ENCODE measurements at places on chromosomes 12 and 14. TPM values are rescaled to one million over a fixed set of nuclear protein-coding genes. Genes with fewer than 3 reads are reported as not detected.

DNA sequence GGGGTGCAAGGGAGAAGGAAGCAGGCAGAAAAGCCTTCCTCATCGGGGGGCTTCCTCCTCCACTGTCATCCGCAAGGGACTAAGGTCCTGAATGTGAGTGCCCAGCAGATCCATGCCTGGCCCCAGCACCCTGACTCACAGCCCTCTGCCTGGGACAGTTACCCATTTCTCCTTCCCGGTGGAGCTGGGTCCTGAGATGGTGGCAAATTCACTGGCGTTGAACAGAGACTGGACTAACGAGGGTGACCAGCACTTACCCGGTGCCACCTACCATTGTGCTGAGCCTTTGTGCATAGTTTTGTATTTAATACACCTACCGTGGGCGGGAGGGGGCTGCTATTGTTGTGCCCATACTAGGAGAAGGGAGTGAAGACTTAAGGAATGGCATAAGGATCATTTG, 30.9 kb upstream of the PLEKHG6 start:
- no peaks in the 10 kb centered on the region for H3K36me3 ChIP-seq
- H3K27me3 ChIP-seq = peaks cover 34% of the 10 kb centered on the region
- no peak for DNase-seq
- H3K4me3 ChIP-seq = no peak overlapping the region

- H3K27me3 ChIP-seq = no peaks in the 10 kb centered on the region
- peaks cover 29% of the 10 kb centered on the region for H3K4me1 ChIP-seq
- H3K27ac ChIP-seq = no peak overlapping the region
- H3K4me3 ChIP-seq = no peak overlapping the region
- H3K36me3 ChIP-seq = peaks cover 8% of the 10 kb centered on the region
- DNase-seq = no peak
These were observed 325 bp downstream of the C12orf60 start for GRCh38 chr12:14803830-14804160.

Gene CRACR2A
- total RNA-seq = 35.3 TPM

Gene ACSM4
- total RNA-seq = not detected

GRCh38 chr14:102171173-102172020, 31.7 kb downstream of the WDR20 start:
- no peak overlapping the region for H3K27ac ChIP-seq
- no peaks in the 10 kb centered on the region for H3K27me3 ChIP-seq
- H3K36me3 ChIP-seq = peaks cover 14% of the 10 kb centered on the region

GRCh38 chr14:105099778-105100177, 34.5 kb upstream of the GPR132 start:
- H3K36me3 ChIP-seq = peaks cover 2% of the 10 kb centered on the region
- H3K27me3 ChIP-seq = peaks cover 24% of the 10 kb centered on the region
- H3K27ac ChIP-seq = no peak overlapping the region

Gene SLC22A17
- total RNA-seq = 4.8 TPM

DNA sequence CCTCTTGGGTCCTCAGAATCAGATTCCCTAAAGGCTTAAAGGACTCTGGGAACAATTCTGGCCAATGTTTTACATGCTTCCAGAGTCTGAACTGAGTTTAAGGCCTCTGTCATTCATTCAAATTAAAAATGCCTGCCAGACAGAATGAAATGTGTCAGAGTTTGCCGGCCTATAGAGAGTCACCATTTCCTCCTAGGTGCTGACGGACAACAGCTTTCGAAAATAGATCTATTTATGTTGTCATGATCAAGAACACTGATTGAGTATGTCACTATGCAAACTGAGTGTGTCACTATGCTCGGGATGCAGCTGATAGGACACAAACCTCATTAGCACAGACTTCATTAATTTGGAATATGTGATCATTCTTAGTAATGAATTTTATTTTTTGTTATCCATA, 151.4 kb upstream of the TMCC3 start:
- H3K4me1 ChIP-seq = peaks cover 2% of the 10 kb centered on the region
- no peak overlapping the region for H3K27ac ChIP-seq
- no peak for DNase-seq
- peaks cover 7% of the 10 kb centered on the region for H3K27me3 ChIP-seq
- H3K4me3 ChIP-seq = no peak overlapping the region
